ENCODE measurements at places on chromosomes 16 and 17. TPM values are rescaled to one million over a fixed set of nuclear protein-coding genes. Genes with fewer than 3 reads are reported as not detected.
A peak's percentile ranks its signal among the peaks of the same experiment; 100 is the strongest.

DNA sequence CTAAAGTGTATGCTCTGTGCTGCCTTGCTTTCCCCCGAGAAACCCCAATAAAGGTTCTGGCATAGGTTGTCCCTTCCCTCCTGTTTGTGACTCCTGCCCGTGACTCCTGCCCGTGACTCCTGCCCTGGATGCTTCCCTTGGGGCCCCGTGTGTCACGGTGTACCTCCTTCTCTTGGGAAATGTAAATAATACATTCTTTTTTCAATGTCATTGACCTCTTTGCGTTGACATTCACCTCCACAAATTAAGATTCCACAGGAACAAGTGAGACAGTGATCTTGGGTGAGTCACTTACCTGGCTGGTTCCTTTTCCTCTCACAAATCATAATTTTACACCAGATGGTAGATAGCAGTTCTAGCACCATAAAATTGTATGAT, 632 bp downstream of the CCL15 start:
- no peaks in the 10 kb centered on the region for H3K27me3 ChIP-seq
- no peaks in the 10 kb centered on the region for H3K36me3 ChIP-seq
- no peak overlapping the region for H3K4me3 ChIP-seq
- peaks cover 11% of the 10 kb centered on the region for H3K4me1 ChIP-seq
- DNase-seq = no peak

DNA sequence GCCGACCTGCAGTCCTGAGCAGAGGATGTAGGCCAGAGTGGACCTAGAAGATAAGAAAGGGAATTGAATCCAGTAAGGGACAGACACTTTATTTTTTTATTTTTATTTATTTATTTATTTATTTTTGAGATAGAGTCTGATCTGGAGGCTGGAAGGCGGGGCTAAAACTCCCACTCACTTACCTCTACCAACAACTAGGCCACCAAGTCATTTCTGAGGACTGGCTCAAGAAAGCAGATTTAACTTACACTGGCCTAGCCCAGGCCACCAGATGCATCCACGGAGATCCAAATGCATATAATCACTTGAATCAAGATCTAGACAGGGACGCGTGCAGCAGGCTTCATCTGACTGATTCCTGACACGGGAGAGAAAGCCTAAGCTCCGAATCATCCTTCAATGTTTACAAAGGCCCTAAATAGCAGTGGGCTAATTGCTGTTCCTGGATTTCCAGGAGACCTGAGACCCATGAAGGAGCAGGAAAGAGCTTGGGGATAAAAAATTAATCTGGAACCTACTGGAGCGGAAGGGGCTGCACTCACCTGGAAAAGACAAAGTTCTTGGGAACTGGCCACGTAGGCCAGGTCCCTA, 1.1 kb upstream of the ALOX12 start:
- no peak for DNase-seq
- peaks cover 35% of the 10 kb centered on the region for H3K36me3 ChIP-seq
- peaks cover 20% of the 10 kb centered on the region for H3K4me1 ChIP-seq

DNA sequence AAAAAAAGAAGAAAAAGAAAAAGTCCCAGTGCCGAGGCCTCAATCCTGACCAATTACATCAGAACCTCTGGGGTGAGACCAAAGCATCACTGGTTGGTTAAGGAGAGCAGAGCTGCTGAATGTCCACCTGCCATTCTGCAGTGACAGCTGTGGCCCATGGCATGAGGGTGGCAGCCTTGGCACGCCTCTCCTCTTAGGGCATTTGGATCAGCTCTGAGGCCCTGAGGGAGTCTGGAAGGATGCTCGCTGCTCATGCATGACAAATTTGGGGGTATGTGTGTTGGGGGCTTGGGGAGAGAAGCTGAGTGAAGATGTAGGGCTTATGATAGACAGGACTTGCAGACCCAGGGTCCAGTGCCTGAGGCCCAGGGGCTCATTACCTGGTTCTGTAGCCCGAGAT, 26.3 kb downstream of the MYLK3 start:
- DNase-seq = no peak
- H3K4me3 ChIP-seq = no peak overlapping the region
- H3K27ac ChIP-seq = no peak overlapping the region
- H3K27me3 ChIP-seq = no peaks in the 10 kb centered on the region
- H3K36me3 ChIP-seq = no peaks in the 10 kb centered on the region

GRCh38 chr17:55632893-55633292, 89.8 kb downstream of the TMEM100 start:
- no peak overlapping the region for H3K27ac ChIP-seq
- H3K27me3 ChIP-seq = no peaks in the 10 kb centered on the region
- no peak for DNase-seq
- no peak overlapping the region for H3K4me3 ChIP-seq
- peaks cover 16% of the 10 kb centered on the region for H3K4me1 ChIP-seq

Gene PRR14
- total RNA-seq = 31.7 TPM

Gene CDIPT
- total RNA-seq = 54.5 TPM

DNA sequence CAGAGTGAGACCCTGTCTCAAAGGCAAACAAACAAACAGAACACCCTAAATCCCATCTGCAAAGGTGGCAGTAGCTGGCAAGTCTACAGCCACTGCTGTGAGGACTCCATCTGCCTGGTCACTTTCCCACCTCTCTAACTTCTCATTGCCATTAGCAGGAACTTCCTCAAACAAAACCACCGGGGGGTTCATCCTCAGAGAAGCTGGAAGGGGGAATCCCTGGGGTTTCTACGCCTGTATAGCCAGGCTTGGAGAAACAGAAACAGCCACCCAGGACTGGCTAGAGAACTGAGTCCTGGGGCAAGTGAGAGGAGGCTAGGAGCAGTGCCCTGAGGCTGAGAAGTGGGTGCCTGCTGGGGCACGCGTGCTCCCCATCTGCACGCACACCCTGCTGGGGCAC, 7.3 kb downstream of the RPH3AL start:
- peaks cover 31% of the 10 kb centered on the region for H3K4me1 ChIP-seq
- H3K4me3 ChIP-seq = no peak overlapping the region
- no peaks in the 10 kb centered on the region for H3K27me3 ChIP-seq
- DNase-seq = no peak
- H3K27ac ChIP-seq = no peak overlapping the region

GRCh38 chr17:43868226-43868994, 21.4 kb downstream of the CD300LG start:
- H3K4me3 ChIP-seq = no peak overlapping the region
- no peaks in the 10 kb centered on the region for H3K27me3 ChIP-seq
- H3K36me3 ChIP-seq = no peaks in the 10 kb centered on the region
- H3K4me1 ChIP-seq = peaks cover 3% of the 10 kb centered on the region
- H3K27ac ChIP-seq = no peak overlapping the region
- no peak for DNase-seq

DNA sequence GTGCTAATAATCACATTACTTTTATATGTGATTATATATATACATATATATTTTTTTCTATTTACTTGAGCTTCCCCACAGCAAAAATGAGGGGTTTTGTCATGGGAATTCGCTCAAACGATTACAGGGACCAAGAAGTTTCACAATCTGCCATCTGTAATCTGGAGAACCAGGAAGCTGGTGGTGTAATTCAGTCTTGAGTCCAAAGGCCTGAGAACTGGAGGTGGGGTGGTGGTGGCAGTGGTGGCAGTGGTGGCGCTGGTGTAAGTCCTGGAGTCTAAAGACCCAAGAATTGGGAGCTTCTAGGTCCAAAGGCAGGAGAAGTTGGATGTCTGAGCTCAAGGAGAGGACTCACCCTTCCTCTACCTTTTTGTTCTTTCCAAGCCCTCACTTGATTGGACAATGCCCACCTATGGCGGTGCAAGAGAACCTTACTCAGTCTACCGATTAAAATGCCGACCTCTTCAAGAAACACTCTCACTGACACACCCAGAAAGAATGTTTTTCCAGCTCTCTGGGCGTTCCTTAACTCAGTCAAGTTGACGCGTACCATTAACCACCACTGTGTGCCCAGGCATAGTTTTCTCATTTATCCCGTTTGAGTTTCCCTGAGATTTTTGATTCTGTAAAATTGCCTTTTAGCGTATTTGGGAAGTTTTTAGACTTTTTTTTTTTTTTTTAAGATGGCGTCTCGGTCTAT, 31.9 kb downstream of the POLR2A start:
- H3K36me3 ChIP-seq = peaks cover 36% of the 10 kb centered on the region
- DNase-seq = peak; percentile 67
- no peaks in the 10 kb centered on the region for H3K27me3 ChIP-seq
- no peaks in the 10 kb centered on the region for H3K4me1 ChIP-seq
- no peak overlapping the region for H3K4me3 ChIP-seq

GRCh38 chr17:68684949-68685357, 83.8 kb upstream of the FAM20A start:
- H3K4me3 ChIP-seq = no peak overlapping the region
- no peaks in the 10 kb centered on the region for H3K4me1 ChIP-seq
- no peaks in the 10 kb centered on the region for H3K36me3 ChIP-seq

DNA sequence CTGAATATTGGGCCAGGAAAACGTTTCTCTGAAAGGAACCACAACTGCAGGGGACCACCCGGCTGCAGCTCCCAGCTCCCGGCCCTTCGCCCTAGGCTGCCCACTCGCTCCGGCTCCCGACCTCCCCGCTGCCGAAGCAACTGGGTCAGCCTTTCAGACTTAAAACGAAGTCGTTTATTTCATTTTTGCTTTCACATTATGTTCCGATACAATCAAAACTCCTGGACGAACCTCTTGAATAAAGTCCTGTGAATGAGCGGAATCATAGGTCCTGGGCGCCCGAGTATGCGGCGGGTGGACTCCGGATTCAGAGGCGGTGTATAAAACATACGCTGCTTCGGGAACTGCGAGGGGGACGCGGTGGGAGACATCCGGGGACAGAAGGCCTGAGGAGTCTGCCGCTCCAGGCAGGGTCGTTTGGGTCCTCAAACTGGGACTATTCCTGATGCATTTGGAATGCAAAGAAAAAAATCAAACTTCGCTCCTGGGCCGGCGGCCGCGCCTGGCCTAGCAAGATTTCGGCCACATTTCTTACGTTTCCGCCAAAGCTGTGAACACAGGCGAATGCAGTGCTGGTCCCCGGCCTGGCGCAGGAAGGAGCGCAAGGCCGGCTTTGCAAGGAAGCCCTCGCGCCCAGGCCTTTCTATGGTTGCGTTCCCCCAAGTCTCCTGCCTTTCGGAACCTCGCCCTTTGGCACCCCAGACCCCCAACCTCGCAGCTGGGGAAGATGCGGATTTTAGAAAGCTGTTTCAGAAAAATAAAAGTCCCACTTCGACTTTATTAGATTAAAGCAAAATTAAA, 3.7 kb downstream of the CBLN1 start:
- no peak for DNase-seq
- H3K27me3 ChIP-seq = peaks cover 93% of the 10 kb centered on the region
- H3K27ac ChIP-seq = no peak overlapping the region

Gene GGNBP2
- total RNA-seq = 69.8 TPM

- no peak overlapping the region for H3K27ac ChIP-seq
- H3K4me1 ChIP-seq = peaks cover 32% of the 10 kb centered on the region
- H3K36me3 ChIP-seq = no peaks in the 10 kb centered on the region
- DNase-seq = peak; percentile 77
- H3K4me3 ChIP-seq = no peak overlapping the region
Measured at GRCh38 chr17:82300707-82301270, 16.6 kb downstream of the CD7 start.

Gene ZNF646
- total RNA-seq = 6.7 TPM

GRCh38 chr16:47949276-47949675, 206.5 kb downstream of the ABCC12 start:
- H3K4me3 ChIP-seq = no peak overlapping the region
- H3K4me1 ChIP-seq = no peaks in the 10 kb centered on the region
- H3K27ac ChIP-seq = no peak overlapping the region
- no peak for DNase-seq
- no peaks in the 10 kb centered on the region for H3K27me3 ChIP-seq

DNA sequence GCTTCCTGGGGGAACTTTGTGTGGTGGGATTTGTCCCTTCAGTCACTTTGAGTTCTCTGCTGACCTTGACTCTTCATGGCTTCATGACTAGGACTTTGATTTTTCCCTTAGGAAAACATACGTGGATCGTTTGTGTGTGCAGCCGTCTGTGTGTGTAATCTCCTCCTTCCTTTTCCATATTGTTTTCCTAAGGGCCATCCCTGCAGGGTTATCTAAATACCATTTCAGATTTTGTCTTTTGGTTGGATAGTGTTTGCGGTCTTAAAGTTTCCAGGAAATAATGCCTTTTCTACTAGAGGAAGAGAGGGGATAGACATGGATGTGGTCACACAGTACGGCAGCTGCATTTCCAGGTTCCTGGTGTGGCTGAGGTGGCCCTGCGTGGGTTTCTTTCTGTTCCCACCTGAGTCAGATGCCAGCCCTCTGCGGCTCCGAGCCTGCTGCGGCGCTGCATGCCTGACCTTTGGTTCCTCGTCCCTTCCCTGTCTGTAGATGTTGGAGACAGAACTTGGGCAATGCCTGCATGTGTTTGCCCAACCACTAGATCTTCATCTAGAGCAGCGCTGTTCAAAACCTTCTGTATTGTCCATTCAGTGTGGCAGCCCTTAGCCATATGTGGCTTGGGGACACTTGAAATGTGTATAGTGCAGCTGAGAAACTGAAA, 72.0 kb upstream of the LGALS9 start:
- peak overlapping the region; percentile 72 for H3K27ac ChIP-seq
- no peaks in the 10 kb centered on the region for H3K27me3 ChIP-seq
- H3K36me3 ChIP-seq = no peaks in the 10 kb centered on the region
- H3K4me1 ChIP-seq = peaks cover 37% of the 10 kb centered on the region
- no peak overlapping the region for H3K4me3 ChIP-seq

Data from stomach (tissue), 19 donors.